Omental fat pad (tissue), 4 donors: ENCODE measurements at places on chromosomes 4 and X.

GRCh38 chr4:140260227-140260626 lies 106.2 kb upstream of the MAML3 start:
- DNase-seq = no peak

DNA sequence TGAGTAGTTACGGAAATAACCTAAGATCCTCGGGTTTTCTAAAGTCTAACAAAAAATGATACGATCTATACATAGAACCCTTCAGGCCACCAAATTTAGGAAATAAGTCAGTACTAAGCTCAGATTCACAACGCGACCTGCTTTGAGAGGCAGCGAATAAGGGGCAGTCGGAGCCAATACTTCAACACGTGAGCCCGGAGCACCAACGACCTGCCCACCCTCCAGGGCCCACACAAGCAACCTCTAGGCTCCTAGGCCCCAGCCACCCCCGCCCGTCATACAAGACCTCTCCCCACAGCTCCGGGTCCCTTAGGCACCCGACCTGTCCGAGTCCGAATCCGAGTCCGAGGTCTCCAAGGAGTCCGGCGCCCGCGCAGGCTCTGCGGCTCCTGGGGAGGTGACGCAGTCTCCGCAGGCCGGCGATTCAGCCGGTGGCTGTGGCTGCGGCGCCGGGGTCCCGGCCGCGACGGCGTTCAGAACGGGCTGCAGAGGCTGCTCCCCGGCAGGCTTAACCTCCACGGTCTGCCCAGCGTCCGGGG lies 580 bp downstream of the NAF1 start:
- DNase-seq = peak; percentile 36

DNA sequence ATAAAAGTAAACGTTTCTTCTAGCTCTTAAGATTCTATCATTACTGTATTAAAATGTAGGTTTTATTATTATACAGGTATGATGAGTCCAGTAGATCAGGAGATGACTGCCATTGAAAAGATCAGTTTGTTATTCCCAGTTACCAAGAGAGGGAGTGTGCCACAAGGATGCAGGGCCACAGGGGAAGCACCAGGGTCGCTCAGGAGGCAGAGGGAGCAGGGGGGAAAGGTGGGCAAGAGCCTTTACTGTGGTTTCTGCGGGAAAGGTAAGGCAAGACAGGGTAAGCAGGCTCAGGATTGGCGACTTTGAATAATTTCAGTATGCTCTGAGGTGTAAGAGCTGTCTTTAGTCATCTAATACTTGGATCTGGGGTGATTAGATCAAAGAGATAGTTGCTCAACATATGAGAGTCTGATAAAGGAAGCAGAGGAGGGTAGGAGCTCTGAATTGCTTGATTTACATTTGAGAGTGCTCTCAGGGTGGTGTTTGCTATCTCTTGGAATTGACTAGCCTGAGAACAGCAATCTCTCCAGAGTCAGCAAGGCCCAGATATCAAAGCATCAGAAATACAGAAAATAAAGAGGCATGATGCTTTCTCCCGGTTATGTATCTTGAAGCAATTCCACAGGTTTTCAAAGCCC lies 86.0 kb downstream of the NDST3 start:
- no peak for DNase-seq

GRCh38 chrX:39814391-39814790 lies 283.4 kb downstream of the BCOR start:
- no peak for DNase-seq

DNA sequence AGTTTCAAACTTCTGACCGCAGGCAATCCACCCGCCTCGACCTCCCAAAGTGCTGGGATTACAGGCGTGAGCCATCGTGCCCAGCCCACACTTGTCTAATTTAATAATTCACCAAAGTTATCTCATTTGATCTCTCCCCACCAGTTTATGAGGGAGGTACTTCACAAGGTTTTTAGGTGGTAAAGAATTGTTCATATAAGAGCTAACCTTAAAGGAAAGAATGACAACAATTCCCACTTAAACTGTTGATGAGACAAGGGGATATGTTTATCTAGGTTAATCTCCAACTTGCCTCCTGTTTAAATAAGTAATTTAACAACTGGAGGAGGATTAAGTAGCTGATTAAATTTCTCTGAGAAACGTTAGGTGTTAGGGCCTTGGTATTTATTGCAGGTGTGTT lies 117.6 kb upstream of the CBLL2 start:
- DNase-seq = no peak

GRCh38 chr4:67615119-67615518 lies 56.6 kb downstream of the STAP1 start:
- DNase-seq = no peak

GRCh38 chr4:55270481-55270880 lies 75.6 kb upstream of the SRD5A3 start:
- no peak for DNase-seq

DNA sequence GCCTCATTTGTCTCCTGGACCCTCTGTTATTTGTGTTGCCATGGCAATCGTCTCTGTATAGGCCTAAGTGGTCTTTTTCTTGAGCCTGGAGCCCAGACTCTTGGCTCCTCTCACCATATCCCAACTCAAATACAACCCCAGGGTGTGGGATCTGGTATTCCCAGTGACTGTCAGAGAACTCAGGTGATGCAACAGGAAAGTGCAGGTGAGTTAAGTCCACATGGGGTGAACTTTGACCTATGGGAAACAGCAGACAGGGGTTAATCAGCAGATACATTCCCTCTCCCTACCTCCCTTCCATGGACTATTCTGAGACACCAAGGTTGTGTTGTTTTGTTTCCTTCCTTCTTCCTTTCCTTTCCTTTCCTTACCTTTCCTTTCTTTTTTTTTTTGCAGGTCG lies 130.9 kb upstream of the RPS6KA3 start:
- no peak for DNase-seq
